ENCODE measurements at places on chromosomes 1 and 21. TPM values are rescaled to one million over a fixed set of nuclear protein-coding genes. Genes with fewer than 3 reads are reported as not detected.
A peak's percentile ranks its signal among the peaks of the same experiment; 100 is the strongest.

DNA sequence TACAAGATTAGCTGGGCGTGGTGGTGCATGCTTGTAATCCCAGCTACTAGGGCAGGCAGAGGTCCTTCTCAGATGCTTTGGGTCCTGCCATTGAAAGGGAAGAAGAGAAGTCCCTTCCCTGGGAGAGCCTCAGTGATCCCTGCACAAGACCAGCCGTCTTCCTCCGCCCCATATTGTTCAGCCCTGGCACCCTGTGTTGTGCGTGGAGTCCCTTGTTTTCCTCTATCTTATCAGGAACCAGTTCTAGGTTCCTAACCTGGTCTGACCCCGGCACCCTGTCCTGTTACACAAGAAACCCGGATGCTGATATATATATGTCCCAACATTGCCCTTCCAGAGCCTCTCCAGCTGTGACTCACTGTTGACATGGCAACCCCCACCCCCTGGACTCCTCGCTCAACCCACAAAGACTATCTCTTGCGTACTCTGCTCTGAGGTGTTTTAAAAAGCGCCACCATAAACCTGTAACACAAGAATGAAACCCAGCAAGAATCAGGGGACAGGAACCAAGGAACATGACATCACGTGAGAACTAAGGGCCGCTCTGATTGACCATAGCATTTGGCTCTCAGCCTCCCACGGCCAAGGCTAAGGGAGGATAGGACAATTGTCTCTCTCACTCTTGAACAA is 4.8 kb downstream of the MX2 start:
- H3K4me1 ChIP-seq, result peaks cover 4% of the 10 kb centered on the region
- H3K4me3 ChIP-seq, result no peak overlapping the region
- DNase-seq, result no peak
- H3K27ac ChIP-seq, result no peak overlapping the region
- no peaks in the 10 kb centered on the region for H3K36me3 ChIP-seq

The C1orf56 gene
- polyA plus RNA-seq, result 2.6 TPM

The HIVEP3 gene
- 4.4 TPM for polyA plus RNA-seq

DNA sequence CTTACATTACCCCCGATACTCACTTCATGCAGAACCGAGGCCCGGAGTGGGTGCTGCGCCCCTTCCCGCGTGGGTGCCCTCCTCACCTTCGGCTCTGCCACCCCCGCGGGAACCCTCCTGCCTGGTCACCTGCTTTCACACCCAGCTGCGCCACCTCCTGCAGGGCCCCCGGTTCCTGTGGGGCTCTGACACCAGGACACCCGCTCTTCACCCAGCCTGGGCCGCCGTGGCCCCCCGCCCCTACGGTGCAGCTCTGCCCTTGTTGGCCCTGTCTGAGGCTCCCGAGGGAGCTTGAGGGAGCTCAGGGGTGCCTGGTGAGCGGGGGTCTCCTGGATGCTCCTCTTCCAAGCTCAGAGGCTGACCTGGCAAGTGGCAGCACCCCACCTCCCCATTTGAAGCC is 19.0 kb downstream of the RRP1 start:
- H3K27me3 ChIP-seq, result no peaks in the 10 kb centered on the region
- no peaks in the 10 kb centered on the region for H3K36me3 ChIP-seq
- H3K4me3 ChIP-seq, result no peak overlapping the region
- no peak overlapping the region for H3K27ac ChIP-seq
- peaks cover 24% of the 10 kb centered on the region for H3K4me1 ChIP-seq
- no peak for DNase-seq

DNA sequence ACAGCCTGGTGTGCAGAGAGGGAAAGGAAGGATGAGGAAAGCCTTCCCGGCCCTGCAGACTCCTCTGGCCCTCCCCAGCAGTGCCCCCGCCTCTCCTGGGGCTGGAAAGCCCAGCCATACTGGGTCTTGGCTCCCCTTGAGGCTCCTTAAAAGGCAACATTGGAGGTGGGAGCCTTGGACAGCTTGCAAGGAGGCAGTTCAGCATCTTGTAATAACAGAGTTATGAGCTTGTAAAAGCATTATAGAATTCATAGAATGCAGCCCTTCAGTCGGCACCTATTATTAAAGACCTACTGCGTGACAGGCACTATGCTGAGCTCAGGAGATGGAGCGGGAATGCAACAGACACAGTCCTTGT is 4.2 kb downstream of the TINAGL1 start:
- no peaks in the 10 kb centered on the region for H3K27me3 ChIP-seq
- peaks cover 39% of the 10 kb centered on the region for H3K4me1 ChIP-seq
- H3K27ac ChIP-seq, result peak overlapping the region; percentile 69

GRCh38 chr21:36526104-36526503 is 46.2 kb upstream of the CLDN14 start:
- DNase-seq, result no peak
- H3K27me3 ChIP-seq, result no peaks in the 10 kb centered on the region
- no peak overlapping the region for H3K4me3 ChIP-seq
- H3K36me3 ChIP-seq, result no peaks in the 10 kb centered on the region

The CXADR gene
- 0.33 TPM for polyA plus RNA-seq

GRCh38 chr1:229857585-229857984 is 209.5 kb upstream of the GALNT2 start:
- DNase-seq, result no peak
- no peak overlapping the region for H3K4me3 ChIP-seq
- H3K27ac ChIP-seq, result no peak overlapping the region
- H3K36me3 ChIP-seq, result no peaks in the 10 kb centered on the region
- H3K4me1 ChIP-seq, result peaks cover 10% of the 10 kb centered on the region

- H3K4me3 ChIP-seq, result no peak overlapping the region
- no peaks in the 10 kb centered on the region for H3K36me3 ChIP-seq
- no peak for DNase-seq
Observed at GRCh38 chr1:121519042-121519755, 334.4 kb downstream of the SRGAP2C start.

The ZSWIM5 gene
- 6.9 TPM for polyA plus RNA-seq

The FOXD2 gene
- polyA plus RNA-seq, result 0.10 TPM

The TRPM2 gene
- 1.3 TPM for polyA plus RNA-seq

The ZMYND12 gene
- 3.7 TPM for polyA plus RNA-seq

DNA sequence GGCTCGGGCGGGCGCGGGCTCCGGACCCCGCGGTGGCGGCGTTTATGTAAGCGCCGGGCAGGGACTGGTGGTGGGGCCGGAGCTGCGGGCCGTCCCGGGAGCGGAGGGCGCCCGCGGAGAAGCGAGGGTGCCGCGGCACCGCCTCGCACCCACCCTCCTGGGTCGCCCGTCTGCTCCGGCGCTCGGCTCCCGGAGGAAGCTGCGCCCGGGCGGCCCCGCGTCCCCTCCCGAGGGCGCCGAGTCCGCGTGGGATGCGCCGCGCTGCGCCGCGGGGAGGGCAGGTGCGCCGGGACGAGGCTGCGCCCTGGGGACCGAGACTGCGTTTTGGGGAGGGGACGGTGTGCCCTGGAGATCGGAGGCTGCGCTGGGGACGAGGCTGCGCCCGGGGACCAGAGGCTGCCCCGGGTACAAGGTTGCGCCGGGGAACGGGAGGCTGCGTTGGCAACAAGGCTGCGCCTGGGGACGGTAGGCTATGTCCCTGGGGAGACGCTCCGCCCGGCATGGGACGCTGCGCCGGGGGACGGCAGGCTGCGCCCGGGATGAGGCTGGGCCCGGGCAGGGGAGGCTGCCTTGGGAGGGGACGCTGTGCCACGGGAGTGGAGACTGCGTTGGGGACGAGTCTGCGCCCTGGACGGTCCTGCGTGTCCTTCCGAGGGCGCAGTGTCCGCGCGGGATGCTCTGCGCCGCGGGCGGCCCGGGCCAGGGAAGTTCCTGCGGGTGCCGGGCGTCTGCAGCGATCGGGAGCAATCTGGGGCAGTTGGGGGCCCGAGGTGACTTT is 627 bp downstream of the ADARB1 start:
- H3K27ac ChIP-seq, result no peak overlapping the region
- peaks cover 3% of the 10 kb centered on the region for H3K4me1 ChIP-seq
- DNase-seq, result peak; percentile 41
- H3K4me3 ChIP-seq, result peak overlapping the region; percentile 64

DNA sequence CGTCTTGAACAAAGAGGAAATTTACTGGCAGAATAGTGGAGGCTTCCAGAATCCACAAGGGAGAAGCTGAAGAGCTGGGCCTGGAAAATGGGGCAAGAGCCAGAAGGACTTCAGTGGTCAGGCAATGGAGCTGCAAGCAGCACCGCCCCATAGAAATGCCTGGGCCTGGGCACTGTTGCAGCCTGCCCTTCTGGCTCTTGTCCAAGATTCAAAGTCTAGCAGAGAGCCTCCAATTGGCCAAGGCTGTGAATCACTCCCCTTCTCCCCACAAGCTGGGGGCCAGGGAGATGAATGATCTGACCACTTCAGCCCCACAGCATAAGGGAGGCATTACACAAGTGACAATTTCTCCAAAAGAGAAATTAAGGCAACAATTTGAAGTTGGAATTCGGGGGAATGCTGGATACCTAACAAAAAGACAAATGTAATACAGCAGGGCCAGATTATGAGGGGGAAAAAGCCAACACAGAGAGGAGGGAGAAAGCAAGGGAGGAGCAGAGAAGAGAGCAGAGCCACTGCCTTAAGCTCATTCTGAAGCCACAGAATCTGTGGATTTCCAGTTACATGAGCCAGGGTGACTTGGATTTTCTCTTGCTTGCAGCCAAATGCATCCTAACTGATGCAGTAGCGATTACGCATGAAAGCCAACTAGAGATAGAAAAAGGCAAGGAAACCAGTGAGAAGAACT is 80.3 kb downstream of the LRIG2 start:
- no peaks in the 10 kb centered on the region for H3K4me1 ChIP-seq
- H3K4me3 ChIP-seq, result no peak overlapping the region
- no peak for DNase-seq
- no peaks in the 10 kb centered on the region for H3K27me3 ChIP-seq
- no peak overlapping the region for H3K27ac ChIP-seq

- H3K4me1 ChIP-seq, result no peaks in the 10 kb centered on the region
- no peak for DNase-seq
- no peak overlapping the region for H3K27ac ChIP-seq
- no peaks in the 10 kb centered on the region for H3K27me3 ChIP-seq
- H3K4me3 ChIP-seq, result no peak overlapping the region
Observed at GRCh38 chr1:104028416-104029035, 278.8 kb downstream of the AMY1C start.

The VPS13D gene
- polyA plus RNA-seq, result 36.0 TPM

The CSRP1 gene
- polyA plus RNA-seq, result 783 TPM

The APOBEC4 gene
- not detected for polyA plus RNA-seq

The ZMPSTE24 gene
- polyA plus RNA-seq, result 19.0 TPM

The WNT3A gene
- not detected for polyA plus RNA-seq

- H3K27ac ChIP-seq, result no peak overlapping the region
- no peaks in the 10 kb centered on the region for H3K4me1 ChIP-seq
- no peak overlapping the region for H3K4me3 ChIP-seq
- no peak for DNase-seq
- no peaks in the 10 kb centered on the region for H3K36me3 ChIP-seq
- H3K27me3 ChIP-seq, result no peaks in the 10 kb centered on the region
Observed at GRCh38 chr1:211932231-211932932, 101.8 kb upstream of the LPGAT1 start.

The CFAP45 gene
- 0.30 TPM for polyA plus RNA-seq

GRCh38 chr1:205595861-205596260 is 36.0 kb downstream of the ELK4 start:
- H3K4me1 ChIP-seq, result no peaks in the 10 kb centered on the region
- H3K27ac ChIP-seq, result no peak overlapping the region
- H3K27me3 ChIP-seq, result no peaks in the 10 kb centered on the region
- DNase-seq, result no peak

- no peaks in the 10 kb centered on the region for H3K27me3 ChIP-seq
- DNase-seq, result no peak
- H3K27ac ChIP-seq, result no peak overlapping the region
Observed at GRCh38 chr1:227192163-227192562, 126.1 kb downstream of the CDC42BPA start.

DNA sequence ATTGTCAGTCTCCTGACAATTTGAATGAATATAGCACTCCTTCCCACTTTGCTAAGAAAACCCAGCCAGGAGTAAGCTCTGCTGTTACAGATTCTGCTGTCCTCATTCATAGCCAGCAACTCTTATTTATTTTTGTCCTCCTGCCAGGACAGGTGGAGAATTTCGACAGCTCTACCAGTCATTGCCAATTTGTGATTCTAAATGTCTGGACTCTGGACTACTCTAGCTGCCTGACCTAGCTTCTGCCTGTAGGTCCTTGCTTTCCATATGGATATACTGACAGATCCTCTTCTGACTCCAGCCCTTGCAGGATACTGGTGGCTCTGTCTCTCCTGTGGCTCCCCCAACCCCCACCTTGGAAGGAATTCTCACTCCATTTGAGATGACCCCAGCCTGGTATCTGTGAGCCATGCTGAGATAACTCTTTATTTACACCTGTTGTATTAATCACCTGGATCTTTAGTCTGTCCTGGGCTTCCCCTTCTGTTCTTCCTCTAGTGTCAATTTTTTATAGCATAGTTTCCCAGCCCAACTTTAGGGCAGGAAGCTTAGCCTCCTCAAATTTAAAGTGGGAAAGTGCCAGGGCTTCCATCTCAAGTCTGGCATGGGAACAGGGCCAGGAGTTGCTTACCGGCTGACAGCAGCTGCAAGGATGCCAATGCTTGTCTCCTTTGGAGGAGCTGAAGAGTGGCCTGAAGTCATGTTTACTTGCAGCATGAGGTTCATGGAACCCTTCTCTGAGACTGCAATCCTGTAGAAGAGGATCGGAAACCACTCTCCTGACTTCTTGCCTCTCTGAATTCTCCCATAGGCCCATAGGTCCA is 6.7 kb downstream of the PM20D1 start:
- no peak overlapping the region for H3K4me3 ChIP-seq
- H3K4me1 ChIP-seq, result no peaks in the 10 kb centered on the region
- no peak overlapping the region for H3K27ac ChIP-seq
- DNase-seq, result no peak
- H3K36me3 ChIP-seq, result no peaks in the 10 kb centered on the region

DNA sequence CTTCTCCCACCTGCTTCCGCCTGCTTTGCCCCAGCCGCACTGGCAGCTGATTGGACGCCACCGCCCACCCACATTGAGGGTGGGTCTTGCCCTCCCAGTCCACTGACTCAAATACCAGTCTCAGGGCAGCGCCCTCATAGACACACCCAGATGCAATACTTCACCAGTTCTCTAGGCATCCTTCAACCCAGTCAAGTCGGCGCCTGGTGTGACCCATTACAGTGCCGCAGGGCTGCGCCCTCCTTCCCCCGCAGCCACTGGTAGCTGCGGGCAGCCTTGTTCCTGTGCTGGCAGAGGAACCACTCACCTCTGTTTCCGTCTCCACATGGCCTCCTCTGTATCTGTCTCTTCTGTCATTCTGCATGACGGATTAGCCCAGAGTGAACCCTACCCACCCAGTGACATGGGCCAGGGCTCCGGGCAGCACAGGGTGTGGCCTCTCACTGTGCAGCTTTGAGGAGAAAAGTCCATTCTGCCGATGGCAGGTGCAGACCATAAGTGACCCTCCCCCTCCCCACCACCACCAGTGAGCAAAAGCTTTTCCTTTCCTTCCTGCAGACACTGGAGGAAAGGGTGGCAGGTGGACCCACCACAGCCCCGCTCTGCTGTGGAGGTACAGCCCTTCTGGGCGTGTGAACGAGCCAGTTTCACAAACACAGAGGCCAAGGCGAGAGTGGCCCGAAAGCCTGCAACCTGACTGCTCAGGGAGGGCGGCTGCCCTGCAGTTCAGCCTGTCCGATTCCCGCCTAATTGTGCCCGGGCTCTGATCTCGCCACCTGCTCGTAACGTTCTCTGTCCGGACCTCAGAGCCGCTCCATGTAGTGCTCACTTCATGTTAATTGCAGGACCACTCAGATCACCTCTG is 57.1 kb downstream of the FAAP20 start:
- no peaks in the 10 kb centered on the region for H3K27me3 ChIP-seq
- H3K4me3 ChIP-seq, result no peak overlapping the region
- no peaks in the 10 kb centered on the region for H3K36me3 ChIP-seq
- no peak for DNase-seq
- H3K4me1 ChIP-seq, result no peaks in the 10 kb centered on the region
- no peak overlapping the region for H3K27ac ChIP-seq

- no peaks in the 10 kb centered on the region for H3K27me3 ChIP-seq
- H3K36me3 ChIP-seq, result no peaks in the 10 kb centered on the region
- H3K4me1 ChIP-seq, result no peaks in the 10 kb centered on the region
- no peak for DNase-seq
- H3K27ac ChIP-seq, result no peak overlapping the region
- H3K4me3 ChIP-seq, result no peak overlapping the region
Observed at GRCh38 chr1:10773376-10773775, 23.1 kb downstream of the CASZ1 start.

The NKAIN1 gene
- polyA plus RNA-seq, result 0.05 TPM

Measured in ovary (tissue), 10 donors.